ENCODE measurements at places on chromosomes 12 and 14.

DNA sequence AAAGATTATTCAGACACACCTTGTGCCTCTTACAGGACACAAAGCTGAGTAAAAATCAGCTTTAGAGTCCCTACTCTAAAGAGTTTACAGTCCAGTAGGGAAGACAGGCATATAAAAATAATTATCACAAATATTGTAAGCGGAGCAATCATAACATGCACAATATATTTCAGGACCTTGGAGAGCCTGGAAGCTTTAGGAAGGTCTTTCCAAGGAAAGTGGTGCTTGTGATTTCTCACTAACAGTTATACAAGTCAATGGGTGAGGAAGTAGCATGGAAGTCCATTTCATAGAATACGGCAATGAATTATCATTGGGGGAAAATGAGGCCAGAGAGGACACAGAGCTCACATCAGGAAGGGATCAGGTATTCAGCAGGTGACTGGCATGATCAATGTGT is 268.3 kb downstream of the C12orf50 start:
- no peak overlapping the region for H3K27ac ChIP-seq
- no peak for DNase-seq
- no peaks in the 10 kb centered on the region for H3K27me3 ChIP-seq
- no peaks in the 10 kb centered on the region for H3K4me1 ChIP-seq

- no peaks in the 10 kb centered on the region for H3K27me3 ChIP-seq
- no peak overlapping the region for H3K27ac ChIP-seq
- H3K4me3 ChIP-seq: no peak overlapping the region
Measured at GRCh38 chr14:29521526-29522137, 406.0 kb downstream of the PRKD1 start.

GRCh38 chr12:60501124-60501729 is 905.4 kb downstream of the SLC16A7 start:
- no peaks in the 10 kb centered on the region for H3K27me3 ChIP-seq
- H3K36me3 ChIP-seq: no peaks in the 10 kb centered on the region
- no peak for DNase-seq
- no peaks in the 10 kb centered on the region for H3K4me1 ChIP-seq

DNA sequence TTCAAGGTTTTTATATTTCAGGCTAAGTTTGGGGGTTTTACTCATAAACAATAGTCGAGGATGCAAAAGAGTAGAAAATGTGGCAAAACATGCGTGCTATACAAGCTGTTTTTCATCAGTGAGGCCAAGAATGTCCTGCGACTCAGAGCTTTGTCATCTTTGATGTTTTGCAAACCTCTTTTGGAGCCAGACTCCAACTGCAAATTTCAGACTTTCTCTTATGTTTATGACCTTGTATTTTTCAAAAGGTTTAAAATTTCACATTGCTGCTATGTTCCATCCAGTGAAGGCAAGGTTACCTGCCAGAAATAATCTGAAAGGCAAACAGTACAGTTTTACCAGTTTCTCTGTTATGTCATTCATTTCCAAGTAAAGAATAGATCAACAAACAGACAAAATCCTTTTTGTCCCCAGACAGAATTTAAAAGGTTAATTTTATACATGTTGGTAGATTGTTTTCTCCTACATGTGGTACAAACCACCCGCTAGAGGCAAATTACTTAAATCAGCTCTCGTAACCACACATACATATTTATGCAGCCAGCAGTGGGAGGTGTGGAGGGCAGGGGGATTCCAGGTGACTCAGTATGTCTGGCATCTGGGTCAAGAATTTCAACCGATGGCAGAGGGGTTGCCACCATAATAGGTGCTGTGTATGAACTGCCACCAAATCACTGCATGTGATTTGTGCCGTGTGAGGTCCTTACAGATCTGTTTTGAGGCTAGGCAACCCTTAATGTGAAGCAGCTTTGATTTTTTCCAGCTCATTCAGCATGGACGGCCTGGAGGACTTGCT is 119.8 kb upstream of the CPM start:
- no peak for DNase-seq
- H3K4me1 ChIP-seq: no peaks in the 10 kb centered on the region
- no peak overlapping the region for H3K4me3 ChIP-seq
- no peaks in the 10 kb centered on the region for H3K36me3 ChIP-seq
- H3K27ac ChIP-seq: no peak overlapping the region
- H3K27me3 ChIP-seq: no peaks in the 10 kb centered on the region

- H3K36me3 ChIP-seq: peaks cover 7% of the 10 kb centered on the region
- no peak overlapping the region for H3K4me3 ChIP-seq
- no peaks in the 10 kb centered on the region for H3K27me3 ChIP-seq
- H3K4me1 ChIP-seq: no peaks in the 10 kb centered on the region
Measured at GRCh38 chr12:101743242-101743641, 4.0 kb upstream of the SYCP3 start.

- no peak for DNase-seq
- H3K4me3 ChIP-seq: no peak overlapping the region
- H3K27me3 ChIP-seq: no peaks in the 10 kb centered on the region
- H3K36me3 ChIP-seq: no peaks in the 10 kb centered on the region
- no peak overlapping the region for H3K27ac ChIP-seq
Measured at GRCh38 chr14:76697246-76697905, 63.9 kb upstream of the VASH1 start.
